Tongue (tissue), 3 donors: ENCODE measurements at places on chromosomes 3 and 15. TPM values are rescaled to one million over a fixed set of nuclear protein-coding genes. Genes with fewer than 3 reads are reported as not detected.
A peak's percentile ranks its signal among the peaks of the same experiment; 100 is the strongest.

Gene ZIC4
- 1.0 TPM for total RNA-seq

GRCh38 chr3:94416768-94417167 lies 353.9 kb downstream of the NSUN3 start:
- DNase-seq = no peak

Gene CFAP20DC
- total RNA-seq = 4.2 TPM

DNA sequence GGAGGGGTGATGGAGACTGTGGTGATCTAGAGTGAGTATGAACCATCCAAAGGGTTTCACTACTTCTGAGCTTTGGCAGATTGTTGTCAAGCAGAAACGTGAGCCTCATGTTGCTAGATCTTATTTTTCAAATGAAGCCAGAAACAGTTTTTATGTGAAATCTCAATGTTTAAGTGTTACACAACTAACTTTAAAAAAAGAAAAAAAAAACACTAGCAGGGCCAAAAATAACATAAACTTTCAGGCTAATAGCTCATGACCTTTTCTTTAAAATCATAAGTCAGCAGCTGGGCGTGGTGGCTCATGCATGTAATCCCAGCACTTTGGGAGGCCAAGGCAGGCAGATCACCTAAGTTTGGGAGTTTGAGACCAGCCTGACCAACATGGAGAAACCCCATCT lies 2.1 kb upstream of the HTR3D start:
- DNase-seq = no peak

DNA sequence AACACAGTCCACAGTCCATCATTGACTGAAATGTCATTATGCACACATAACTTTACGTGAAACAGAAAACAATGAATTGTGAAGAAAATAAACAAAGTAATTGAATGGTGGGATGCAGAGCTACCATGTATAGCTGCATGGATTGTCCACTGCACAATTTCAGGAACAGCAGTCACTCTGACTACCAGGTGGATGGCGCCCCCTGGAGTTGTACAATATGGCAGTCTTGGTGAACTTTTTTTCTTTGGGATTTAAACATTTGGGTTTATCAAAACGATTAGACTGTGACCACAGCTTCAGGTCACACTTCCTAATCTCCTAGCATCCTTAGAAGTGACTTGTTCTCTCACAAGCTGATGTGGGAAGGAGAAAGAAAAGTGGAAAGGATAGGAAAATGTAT lies 48.9 kb upstream of the TCF12 start:
- DNase-seq = peak; percentile 49

- no peak for DNase-seq
Measured at GRCh38 chr3:24259901-24260512, 234.6 kb downstream of the THRB start.

Gene KCNMB2
- 6.2 TPM for total RNA-seq

- DNase-seq = peak; percentile 42
Measured at GRCh38 chr3:171614318-171614921, 154.2 kb upstream of the TNIK start.

GRCh38 chr3:48765376-48765775 lies 48.4 kb upstream of the IP6K2 start:
- DNase-seq = no peak

- DNase-seq = no peak
Measured at GRCh38 chr3:66255865-66256264, 35.1 kb downstream of the SLC25A26 start.

Gene TNFSF10
- 17.3 TPM for total RNA-seq

Gene CCR9
- 0.10 TPM for total RNA-seq

GRCh38 chr15:70128414-70129140 lies 30.9 kb upstream of the TLE3 start:
- DNase-seq = no peak

Gene GPR176
- total RNA-seq = 4.1 TPM

- no peak for DNase-seq
Measured at GRCh38 chr3:7543294-7543880, 682.5 kb downstream of the GRM7 start.

- no peak for DNase-seq
Measured at GRCh38 chr15:74777769-74778598, 3.9 kb upstream of the CSK start.

Gene CMTM8
- 3.4 TPM for total RNA-seq

Gene CCDC66
- 28.5 TPM for total RNA-seq

DNA sequence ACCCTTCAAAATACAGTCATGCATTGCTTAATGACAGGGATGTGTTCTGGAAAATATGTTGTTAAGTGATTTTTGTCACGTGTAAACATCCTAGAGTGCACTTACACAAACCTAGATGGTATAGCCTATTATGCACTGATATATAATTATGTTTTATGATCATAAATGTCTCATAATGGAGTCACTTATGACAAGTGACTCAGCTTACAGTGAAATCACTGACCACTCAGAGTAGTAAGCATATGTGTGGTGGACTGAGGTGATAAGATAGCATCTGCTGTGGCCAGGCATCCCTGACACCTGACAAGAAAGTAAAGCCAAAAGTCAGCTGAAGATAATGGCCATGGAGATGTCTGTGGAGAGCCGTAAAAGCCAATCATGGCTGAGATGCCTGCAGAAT lies 5.4 kb downstream of the ACAD11 start:
- DNase-seq = no peak

GRCh38 chr3:181250714-181251113 lies 261.2 kb upstream of the DNAJC19 start:
- DNase-seq = no peak

- DNase-seq = no peak
Measured at GRCh38 chr15:83102346-83102745, 5.1 kb upstream of the TM6SF1 start.

Gene IL5RA
- total RNA-seq = 0.31 TPM

DNA sequence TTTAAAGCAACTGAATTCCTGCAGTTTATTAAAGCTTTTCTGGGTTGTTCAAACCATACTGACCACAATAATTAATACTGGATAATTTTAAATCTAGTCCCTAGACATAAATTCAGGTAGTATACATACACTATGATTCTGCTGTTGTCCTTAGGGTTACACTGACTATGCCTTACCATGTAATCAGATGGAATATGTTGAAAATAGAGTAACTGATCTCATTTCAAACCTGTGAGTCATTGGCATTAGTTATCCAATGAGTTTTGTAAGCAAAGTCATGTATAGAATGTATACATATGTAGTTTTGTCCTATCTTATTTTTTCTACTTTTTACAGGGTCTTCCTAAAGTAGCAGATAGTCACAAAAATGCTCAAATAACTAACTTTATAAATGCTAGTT lies 517.1 kb upstream of the CCDC54 start:
- DNase-seq = no peak

- no peak for DNase-seq
Measured at GRCh38 chr15:85755942-85756341, 38.8 kb downstream of the KLHL25 start.

DNA sequence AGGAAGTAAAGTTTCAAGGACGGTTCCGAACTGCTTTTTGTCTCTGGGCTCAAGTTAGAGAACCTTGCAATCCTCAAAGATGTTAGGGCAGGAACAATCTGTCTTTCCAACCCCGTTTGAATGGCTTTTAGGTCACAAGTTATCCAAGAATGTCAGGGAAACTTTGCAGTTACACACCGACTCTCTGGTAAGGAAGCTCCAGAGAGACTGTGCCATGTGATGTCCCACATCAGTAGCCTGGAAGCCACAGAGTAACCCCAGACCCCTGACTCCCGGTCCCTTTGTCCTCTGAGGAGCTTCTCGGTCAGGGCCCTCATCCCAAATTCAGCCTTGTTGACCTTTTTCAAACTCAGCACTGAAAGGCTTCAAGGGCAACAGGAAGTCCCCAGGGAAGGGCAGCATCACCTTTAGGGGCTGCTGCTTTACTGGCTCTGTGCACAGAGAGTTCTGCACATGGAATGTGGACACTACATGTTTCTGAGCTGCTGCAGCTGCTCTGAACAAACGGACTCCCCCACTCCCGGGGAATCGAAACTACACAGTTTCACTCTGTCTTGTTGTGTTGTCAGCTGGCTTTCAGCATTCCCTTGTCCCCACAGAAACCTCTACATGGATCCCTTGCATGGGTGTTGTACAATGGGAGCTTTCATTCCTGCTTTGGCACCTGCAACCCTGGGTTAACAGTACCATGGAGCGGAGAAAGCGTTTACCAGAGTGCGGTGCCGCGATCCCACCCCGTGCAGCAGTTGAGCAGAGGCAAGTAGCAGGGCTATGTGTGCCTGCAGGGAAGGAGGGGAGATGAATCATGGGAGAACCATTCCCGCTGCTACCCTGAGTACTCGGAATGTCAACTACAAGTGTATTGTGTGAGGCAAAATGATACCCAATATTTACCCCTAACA lies 408.2 kb upstream of the THBS1 start:
- DNase-seq = peak; percentile 79

GRCh38 chr3:158732856-158733200 lies 571 bp upstream of the RARRES1 start:
- DNase-seq = no peak

Gene C15orf62
- 0.51 TPM for total RNA-seq

Gene MYLK
- 52.5 TPM for total RNA-seq

- no peak for DNase-seq
Measured at GRCh38 chr15:45328663-45329062, 49.7 kb downstream of the GATM start.

- no peak for DNase-seq
Measured at GRCh38 chr3:60240492-60240891, 1010.8 kb downstream of the FHIT start.

GRCh38 chr3:69445498-69445897 lies 59.6 kb upstream of the FRMD4B start:
- DNase-seq = no peak

DNA sequence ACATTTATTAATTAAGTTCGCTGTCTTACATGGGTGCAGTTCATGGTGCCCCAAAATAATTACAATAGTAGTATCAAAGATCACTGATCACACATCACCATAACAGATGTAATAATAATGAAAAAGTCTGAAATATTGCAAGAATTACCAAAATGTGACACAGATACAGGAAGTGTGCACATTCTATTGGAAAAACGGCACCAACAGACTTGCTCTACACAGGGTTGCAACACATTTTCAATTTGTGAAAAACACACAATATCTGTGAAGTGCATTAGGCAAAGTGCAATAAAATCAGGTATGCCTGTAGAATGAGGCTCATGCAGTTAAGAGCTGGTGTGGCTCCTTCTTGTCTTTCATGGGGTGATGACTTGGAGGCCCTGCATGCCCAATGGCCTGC lies 265.8 kb downstream of the RPLP1 start:
- DNase-seq = no peak

DNA sequence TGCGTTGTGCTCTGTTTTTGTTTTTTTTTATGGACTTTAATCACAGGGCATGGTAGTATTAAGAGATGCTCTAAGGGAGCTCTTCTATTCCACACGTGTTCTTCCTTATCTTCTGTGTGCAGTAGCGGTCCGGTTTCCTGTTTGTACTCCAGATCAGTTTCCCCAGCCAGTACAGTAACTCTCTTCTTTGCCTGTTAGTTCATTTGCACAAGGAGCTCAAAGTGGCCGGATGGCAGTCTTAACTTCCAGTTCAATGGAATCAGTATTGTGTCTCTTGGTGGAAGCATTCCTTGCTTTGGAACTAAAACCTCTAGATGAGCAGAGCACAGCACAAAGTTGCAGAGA lies 122.0 kb downstream of the KLF13 start:
- no peak for DNase-seq

DNA sequence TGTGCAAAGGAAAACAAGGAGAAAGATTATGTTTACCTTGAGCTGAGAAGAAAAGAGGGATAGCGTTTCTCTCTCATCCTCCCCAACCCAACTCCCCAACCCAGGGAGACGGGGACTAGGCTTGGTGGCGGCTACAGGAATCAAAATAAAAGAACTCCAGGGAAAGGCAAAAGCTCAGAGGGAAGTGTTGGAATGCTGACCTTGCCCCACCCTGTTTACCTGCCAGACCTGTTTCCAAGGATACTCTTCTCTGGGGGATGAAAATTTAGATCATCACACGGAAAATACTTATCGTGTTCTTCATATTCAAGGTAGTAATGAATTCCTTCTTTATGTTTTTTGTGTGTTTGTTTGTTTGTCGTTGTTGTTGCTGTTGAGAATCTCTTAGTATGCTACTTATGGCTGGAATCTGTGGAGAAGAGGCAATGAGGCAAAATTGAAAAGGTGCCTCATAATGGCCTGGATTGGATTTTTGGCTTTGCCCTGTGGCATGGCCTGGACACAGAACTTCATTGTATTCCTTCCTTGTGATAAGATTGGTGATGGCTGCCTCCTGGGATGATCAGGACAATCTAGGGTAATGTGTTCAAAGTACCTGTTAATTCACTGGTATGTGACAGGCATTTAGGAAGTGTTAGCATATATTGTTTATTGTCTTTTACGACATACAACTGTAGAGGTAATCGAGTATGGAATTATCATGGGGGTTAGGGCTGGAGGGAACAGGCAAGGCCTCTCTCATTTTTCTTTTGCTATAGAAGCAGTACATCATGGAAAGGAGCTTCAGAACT lies 11.1 kb upstream of the TPRG1 start:
- DNase-seq = no peak

DNA sequence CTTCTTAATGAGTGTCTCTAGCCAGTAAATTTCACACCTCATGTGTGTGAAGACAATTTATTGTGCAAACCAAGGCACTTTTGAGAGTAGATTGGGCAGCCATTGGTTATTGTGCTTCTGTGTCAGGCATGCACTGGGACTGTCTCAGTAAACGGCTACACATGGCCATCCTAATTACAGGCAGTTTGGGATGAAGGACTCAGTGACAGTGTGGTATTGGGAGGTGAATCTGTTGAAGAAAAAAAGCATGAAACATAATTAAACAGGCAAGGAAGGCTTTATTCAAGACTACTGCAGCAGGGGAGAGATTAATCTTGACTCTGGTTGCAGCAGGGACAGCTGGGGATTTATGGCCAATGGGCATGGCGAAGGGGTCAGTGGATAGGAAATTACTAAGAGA lies 57.8 kb upstream of the NUDT16 start:
- no peak for DNase-seq

DNA sequence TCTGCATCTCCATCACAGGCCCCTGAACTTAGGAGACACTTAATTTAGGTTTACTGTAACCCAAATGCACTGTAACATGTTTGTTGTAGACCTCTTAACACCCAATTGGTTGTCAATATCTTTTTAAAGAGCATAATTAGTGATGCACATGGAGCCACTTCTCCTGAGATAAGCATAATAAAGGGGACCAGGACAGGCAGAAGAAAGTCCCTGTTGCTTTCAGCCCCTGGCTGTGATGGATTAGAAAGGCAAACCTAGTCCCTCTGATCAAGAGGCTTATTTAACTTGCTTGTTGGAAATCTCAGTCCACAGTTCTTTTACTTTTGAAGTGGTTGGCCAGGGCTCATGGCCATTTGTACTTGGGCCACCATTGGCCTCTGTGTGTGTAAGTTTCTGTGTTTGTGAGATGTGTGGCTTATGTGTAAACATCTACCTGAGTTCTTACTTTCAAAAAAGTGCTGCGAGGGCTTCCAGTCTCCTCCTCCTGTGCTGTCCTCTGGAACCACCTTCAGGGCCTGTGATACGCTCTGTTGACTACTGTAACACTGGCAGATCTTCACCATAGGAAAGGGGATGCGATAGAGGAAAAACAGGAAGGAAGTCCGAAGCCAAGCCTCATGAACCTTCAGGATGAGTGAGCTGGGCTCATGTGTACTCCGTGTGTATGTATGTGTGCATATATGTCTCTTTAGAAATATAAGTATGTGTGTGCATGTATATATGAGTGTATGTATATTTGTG lies 136.2 kb downstream of the EPHB1 start:
- no peak for DNase-seq

- DNase-seq = no peak
Measured at GRCh38 chr15:88465633-88466224, 1.5 kb downstream of the MRPL46 start.
